ENCODE measurements at places on chromosomes 2 and 18. TPM values are rescaled to one million over a fixed set of nuclear protein-coding genes. Genes with fewer than 3 reads are reported as not detected.

The INO80C gene
- total RNA-seq: 8.6 TPM

The GPN1 gene
- total RNA-seq: 22.9 TPM

The HTR2B gene
- total RNA-seq: 0.30 TPM

The DYNAP gene
- 0.10 TPM for total RNA-seq

The CCDC148 gene
- 1.2 TPM for total RNA-seq

The CNDP1 gene
- 0.10 TPM for total RNA-seq

The MTHFD2 gene
- 28.8 TPM for total RNA-seq

The ADI1 gene
- total RNA-seq: 21.8 TPM

The MAIP1 gene
- 12.8 TPM for total RNA-seq

The HOXD13 gene
- total RNA-seq: not detected

The ITM2C gene
- total RNA-seq: 49.4 TPM

The CD28 gene
- 5.5 TPM for total RNA-seq

The ARHGAP25 gene
- total RNA-seq: 5.8 TPM

The ATF2 gene
- total RNA-seq: 58.7 TPM

The USP34 gene
- 133 TPM for total RNA-seq

The CPO gene
- total RNA-seq: 0.89 TPM

The CFAP65 gene
- total RNA-seq: not detected

The SRBD1 gene
- total RNA-seq: 21.6 TPM

The B3GNT7 gene
- total RNA-seq: 1.4 TPM

The VWA3B gene
- total RNA-seq: not detected

The POTEJ gene
- total RNA-seq: 0.10 TPM

The IL36B gene
- 0.20 TPM for total RNA-seq

The PSMA8 gene
- not detected for total RNA-seq

The CCDC141 gene
- 6.0 TPM for total RNA-seq

The GREB1 gene
- total RNA-seq: 2.7 TPM

The MARS2 gene
- 4.9 TPM for total RNA-seq

The CCBE1 gene
- total RNA-seq: 9.3 TPM

The TLX2 gene
- not detected for total RNA-seq

The CIDEA gene
- 11.1 TPM for total RNA-seq

The SLC5A7 gene
- total RNA-seq: 0.10 TPM

The MDH1B gene
- 0.99 TPM for total RNA-seq
